AML-193 (cell line): ENCODE measurements at places on chromosomes 12 and 14.

DNA sequence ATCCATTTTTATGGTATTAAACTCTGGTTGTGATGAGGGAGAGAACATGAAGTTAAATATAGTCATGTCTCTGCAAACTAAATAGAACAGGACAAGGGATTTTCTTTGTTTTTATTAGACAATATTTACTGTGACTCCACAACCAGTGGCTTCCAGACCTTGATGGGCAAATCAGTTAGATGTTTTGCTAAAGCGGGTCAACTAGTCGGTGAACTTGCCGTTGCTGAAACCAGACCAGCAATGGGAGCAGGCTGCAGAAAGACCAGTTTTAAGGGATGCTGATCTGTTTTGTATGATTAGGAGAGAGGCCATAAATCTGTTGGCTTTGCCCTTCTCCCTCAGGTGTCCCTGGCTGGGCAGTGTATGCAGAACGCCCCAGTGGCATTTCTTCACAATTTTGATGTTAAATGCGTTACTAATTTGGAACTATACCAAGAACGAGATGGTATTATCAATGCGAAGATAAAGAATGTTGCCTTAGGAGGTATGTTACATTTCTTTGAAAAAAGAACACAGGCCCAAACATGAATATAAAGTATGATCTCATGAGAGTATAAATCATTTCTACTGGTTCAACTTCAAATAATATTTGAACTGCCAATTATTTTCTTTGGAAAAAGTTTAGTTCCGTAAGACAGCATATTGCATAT is 19.4 kb downstream of the TCTN2 start:
- DNase-seq: no peak

GRCh38 chr12:22600181-22600580 is 24.8 kb upstream of the ETNK1 start:
- no peak for DNase-seq

DNA sequence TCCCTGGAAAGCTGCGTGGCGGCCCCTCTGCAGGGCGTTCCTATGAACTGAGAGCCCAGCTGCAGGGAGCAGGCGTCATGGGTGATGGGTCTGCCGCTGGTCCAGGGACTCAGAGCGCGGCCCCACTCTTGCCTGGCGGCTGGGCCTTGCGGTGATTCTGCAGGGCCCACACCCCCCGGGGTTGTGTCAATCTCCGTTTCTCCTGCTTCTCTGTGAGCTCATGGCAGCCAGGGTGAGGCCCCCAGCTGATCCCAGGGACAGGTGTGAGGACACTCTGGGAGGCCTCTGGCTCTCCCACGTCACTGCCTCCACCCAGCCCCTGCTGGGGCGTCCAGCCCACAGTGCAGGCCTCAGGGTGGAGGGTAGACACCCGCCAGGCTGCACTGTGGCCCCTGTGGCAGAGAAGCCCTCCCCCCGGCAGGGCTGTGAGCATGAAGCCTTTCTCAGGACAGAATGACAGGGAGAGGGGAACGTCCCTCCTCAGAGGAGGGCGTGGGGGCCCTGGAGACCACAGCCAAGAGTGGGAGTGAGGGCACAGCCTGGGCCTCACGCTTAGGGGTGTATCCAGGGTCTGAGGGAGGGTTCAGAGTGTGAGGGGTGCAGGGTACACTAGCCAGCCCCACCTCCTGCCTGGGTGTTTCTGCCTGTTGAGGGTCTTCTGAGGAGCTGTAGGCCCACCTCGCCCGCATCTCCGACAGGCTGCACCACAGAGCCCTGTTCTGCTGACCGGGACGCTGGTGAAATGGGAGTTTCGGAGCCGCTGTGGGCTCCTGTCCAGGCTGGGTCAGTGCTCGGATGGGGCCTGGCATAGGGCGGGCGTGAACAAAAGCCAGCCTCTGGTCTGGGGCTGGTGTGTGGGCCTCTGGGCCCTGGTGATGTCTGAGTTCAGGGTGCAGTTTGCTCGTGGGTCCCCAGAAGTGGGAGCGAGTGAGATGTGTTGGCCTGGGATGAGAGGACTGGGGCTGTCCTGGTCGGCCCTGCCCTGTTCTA is 26.7 kb upstream of the CRIP2 start:
- no peak for DNase-seq

DNA sequence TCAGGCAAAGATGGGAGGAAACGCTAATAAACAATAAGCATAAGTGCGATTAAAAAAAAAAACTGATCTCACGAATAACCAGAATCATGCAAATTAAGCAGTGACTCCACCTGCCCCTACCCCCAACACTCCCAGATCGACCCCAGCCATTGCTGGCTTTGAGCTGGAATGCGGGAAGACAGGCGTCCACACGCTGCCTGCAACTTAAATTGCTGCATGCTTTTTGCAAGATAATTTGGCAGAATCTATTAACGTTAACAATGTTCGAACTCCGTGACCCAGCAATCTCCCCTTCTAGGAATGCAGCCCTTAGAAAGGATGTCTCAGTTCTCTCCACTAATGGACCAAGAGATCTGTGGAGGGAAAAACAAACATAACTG is 935 bp upstream of the CKB start:
- no peak for DNase-seq

DNA sequence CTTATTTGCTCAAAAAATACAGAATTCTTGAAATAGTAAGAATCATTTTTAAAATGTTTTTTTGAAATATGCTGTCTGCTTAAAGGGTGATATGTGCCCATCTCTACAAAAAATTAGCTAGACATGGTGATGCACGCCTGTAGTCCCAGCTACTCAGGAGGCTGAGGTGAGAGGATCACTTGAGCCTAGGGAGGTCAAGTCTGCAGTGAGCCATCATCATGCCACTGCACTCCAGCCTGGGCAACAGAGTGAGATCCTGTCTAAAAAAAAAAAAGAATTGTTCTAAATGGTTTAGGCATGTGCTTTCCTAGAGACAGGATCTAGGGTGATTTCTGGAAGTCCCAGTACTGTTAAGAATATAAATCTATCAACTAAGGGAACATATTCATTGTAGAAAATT is 75.6 kb upstream of the HECTD1 start:
- DNase-seq: no peak

DNA sequence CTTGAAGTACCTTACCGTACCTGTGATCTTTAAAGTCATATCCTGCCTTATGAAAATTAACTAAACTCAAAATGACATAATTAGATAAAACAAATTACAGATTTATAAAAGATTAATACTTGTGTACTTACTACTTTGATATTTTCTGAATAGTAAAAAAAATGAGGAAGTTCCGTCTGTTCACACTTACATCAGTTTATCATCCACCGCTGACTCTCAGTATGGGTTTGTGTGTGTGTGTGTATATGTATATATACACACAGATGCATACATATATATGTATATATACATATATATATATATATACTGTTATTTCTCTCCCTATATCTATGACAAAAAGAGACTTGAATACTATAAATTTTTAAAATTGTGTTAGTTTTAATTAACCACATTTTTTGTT is 65.0 kb upstream of the MON2 start:
- DNase-seq: no peak

GRCh38 chr12:69471667-69472385 is 1.6 kb downstream of the FRS2 start:
- no peak for DNase-seq

- DNase-seq: no peak
Observed at GRCh38 chr14:71405676-71406075, 498.4 kb downstream of the PCNX1 start.

DNA sequence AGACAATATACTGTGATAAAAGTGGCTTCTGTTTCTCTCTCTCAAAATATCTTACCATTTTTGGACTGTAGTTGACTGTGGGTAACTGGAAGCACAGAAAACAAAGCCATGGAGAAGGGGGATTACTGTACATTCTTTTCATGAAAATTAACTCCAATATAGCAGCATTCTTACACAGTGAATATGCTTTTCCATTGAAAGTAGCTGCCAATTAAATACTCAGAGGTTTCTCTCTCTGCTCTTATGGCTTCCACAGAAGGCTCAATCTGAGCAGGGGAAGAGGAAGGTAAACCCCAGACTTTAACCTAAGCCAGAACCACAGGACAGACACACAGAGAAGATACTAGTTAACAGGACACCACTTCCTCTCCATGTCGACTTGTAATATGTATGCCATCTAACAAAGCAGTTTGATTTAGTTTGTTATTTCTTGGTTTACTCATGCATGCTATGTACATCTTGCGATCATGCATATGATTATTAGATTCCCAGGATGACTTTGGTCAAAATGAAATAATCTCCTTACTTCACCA is 150.2 kb downstream of the SSPN start:
- no peak for DNase-seq

GRCh38 chr12:50050410-50051098 is 6.8 kb upstream of the ASIC1 start:
- DNase-seq: no peak

DNA sequence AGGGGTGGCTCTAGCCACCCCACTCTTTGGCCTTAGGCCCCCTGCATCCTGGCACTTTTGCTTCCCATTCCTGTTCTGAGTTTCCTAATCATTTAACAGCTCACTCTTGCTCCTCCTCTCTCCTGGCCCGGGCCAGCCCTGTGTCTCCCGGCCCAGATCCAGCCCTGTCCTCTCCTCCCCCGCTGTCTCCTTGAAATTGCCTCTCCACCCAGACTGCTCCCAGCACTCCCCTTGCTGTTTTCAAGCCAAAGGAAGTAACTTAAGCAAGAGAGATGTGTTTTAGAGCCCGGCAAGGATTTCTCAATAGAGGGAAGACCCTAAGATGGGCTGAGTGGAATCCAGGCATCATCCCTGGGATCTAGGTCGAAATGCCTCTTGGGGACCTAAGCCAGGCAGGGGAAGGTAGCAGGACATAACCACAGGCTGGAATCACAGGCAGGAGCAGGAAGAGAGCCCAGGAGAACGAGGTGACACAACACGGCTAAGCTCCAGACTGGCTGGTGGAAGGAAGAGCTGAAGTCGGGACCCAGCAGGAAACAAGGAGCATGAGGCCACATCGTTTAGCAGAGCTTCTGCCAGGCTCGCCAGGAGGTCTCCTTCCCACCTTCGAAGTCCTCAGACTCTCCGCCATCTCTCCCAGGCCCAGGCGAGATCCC is 2.0 kb upstream of the LRP1-AS start:
- DNase-seq: no peak

- DNase-seq: no peak
Observed at GRCh38 chr12:26789731-26790644, 43.0 kb downstream of the ITPR2 start.
